ENCODE measurements at places on chromosomes 7 and 10.

GRCh38 chr10:58070956-58071355 lies 196.7 kb downstream of the IPMK start:
- no peak for DNase-seq

GRCh38 chr7:43876976-43877745 lies 7.8 kb upstream of the MRPS24 start:
- no peak for DNase-seq

DNA sequence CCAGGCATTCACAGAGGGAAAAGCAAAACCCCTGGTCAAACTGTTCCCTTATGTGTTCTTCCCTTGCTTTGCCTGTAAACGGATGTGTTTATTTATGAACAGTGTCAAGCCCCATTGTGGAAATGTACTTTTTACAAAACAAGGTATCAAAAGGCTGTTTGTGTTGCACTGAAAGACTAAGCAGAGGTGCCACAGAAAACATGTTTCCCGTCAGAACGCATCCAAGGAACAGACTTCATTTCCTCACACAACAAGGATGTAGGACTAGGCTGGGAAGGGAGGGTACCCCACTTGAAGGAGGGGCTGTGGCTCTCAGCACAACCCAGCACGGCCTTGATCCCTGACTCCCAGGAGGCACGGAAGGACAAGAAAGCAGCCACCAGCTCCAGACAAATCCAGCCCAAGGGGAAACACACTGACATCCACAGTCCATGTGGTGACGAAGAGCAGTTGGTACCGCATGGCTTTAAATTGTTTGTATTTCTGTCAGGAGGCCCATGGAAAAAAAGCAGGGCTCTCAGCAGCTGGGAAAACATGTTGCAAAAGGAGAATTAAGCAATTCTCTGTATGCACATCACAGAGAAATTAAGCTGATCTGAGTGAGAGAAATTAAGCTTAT lies 85.6 kb downstream of the RNF216 start:
- DNase-seq, result no peak

GRCh38 chr7:158811461-158811860 lies 17.8 kb downstream of the ESYT2 start:
- no peak for DNase-seq

GRCh38 chr10:100826983-100827818 lies 81.8 kb downstream of the PAX2 start:
- DNase-seq, result peak; percentile 75

DNA sequence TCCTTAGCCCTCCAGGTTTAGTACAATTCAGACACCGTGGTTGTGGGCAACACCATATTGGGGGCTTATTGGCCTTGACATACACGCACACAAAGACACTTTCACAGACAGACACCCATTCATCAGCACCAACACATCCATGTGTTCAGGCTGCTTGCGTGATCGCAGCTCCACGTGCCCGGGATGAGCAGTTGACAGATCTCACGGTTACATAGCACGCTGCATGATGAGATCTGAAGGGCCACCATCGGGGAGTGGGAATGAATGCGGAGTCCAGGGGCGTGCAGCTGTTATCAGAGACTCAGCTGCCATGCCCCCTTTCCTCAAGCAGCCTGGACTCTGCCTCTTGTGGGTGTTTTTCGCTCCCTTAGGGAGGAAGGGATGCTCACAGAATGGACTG lies 285.2 kb downstream of the USP6NL start:
- peak; percentile 26 for DNase-seq

DNA sequence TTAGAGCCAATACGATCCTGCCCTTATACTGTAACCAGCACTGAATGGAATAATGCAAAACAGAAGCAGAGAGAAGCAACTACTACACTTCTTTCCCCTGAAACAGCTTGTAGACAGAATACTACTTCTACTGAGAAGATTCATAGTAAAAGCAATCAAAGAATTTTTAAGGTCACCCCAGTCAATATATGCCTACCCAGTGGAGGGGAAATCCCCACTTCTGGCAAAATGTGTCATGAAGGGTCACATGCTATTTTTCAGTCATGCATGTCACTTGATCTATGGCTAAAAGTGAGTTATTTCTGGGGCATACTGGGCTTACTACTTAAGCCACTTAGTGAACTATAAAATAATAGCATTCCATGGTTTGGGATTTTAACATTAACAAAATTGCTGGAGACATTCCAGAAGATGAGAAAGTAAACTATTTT lies 25.6 kb downstream of the IRF5 start:
- no peak for DNase-seq

GRCh38 chr7:142471820-142472219 lies 214.0 kb upstream of the PRSS58 start:
- DNase-seq, result no peak

DNA sequence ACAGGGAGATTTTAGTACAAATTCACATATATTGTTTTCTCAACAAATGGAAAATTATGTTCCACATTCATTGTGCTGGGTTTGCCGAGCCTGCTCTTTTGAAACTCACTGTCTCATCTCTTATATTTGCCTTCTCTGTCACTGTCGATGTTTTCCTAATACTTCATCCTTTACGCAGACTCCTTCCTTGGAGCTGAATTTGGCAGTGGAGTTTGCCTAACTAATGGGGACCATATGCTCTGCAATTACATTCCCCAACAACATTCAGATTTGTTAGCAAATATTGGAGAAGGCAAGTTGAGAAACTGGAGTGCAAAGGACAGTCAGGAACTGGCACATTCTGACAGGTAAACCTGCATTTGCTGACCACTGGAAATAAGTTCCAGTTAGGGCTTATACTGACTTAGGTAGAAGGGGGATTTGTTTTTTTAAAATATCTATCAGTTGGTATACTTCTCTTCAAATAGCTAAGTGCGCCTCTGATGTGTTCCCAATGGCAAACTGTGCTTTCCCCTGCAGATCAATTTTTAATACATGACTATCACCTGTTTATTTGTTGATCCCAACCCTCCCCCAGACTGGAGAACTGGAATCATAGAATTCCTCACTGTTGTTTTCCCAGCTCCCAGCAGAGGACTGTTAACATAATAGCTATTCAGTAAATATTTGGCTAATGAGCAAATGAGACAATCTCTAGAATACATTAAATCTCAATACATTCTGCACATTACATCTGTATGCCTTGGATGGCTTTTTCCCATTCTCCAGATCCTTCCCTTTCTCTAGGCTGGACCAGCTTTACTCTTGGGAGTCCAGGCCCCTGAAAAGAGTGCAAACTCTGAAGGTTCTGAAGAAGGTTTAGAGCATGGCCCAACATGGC lies 769.3 kb downstream of the KCNMA1 start:
- no peak for DNase-seq

GRCh38 chr10:92011560-92012214 lies 88.1 kb downstream of the BTAF1 start:
- DNase-seq, result no peak

DNA sequence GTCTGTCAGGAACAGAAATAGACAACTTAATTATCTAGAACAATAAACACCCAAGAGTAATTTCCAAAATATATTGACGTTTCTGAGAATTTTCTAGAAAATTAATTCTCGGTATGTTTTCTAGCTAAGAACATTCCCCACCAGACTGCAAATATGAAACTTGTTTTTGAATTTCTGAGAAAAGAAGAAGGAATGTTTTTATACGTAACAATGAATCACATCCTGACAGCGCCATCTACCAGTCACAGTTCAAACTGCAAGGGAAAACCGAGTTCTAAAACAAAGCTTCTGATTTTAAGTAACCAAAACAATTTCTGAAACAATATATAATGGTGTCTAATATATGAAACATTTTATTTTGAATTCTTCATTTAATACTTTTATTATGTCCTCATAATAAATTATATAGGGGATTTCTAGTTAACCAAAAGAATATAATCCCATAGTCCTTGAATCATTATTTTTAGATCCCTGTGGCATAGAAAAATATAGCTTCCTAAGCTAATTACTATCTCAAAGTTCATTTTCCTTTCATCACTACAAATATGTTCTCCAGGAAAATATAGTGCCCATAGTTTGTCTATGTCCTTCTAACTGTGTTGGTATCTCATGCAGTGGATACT lies 34.5 kb upstream of the MEOX2 start:
- no peak for DNase-seq

GRCh38 chr10:92598321-92598720 lies 5.4 kb downstream of the KIF11 start:
- no peak for DNase-seq

DNA sequence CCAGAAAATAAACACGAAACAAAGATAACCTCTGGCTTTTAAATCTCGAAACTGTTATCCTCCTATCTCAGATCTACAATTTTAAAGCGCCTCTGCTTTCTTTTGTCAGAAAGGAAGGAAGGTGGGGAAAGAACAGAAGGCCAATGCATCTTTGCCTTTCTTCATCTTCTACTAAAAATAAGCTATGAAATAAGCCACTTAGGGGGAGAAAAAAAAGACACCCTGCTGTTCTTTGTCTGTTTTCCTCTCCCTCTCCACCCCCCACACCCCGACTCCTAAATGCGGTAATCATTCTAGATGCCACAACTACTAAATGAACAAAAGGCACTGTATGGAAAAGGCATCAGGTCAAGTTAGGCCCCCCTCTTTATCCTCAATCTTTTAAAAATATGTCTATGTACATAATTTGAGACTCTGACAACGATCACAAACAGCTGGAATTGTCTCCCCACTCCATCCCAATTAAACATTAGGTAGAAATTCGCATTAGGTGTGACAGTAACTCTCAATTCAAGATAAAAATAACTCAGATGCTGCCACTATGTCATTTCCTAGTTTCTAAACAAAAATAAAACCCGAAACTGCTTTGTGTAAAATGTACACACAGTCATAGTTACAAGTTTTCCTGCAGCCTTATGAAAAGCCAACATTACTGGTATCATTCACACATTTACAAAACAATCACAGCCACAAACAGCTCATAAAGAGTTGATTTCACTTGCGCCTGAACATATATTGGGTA lies 2.4 kb downstream of the UBE2H start:
- DNase-seq, result no peak

- no peak for DNase-seq
Measured at GRCh38 chr7:121000081-121000983, 11.8 kb downstream of the CPED1 start.

DNA sequence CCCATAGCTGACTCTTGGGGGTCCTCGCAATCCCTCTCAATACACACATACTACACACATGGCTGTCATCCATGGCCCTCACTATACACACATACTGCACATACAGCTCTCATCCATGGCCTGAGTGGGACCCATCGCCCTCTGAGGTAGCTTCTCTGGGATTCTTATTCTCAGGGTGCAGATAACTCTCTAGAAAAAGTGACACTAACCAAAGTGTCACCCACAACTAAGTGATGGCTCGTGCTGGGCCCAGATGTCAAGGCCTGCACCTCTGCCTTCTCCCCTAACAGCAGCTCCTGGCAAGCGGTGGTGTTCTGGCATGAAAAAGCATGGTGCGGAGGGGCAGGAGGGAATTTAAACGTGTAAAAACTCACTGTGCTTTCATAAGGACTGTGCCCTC lies 62.7 kb upstream of the ZPBP start:
- no peak for DNase-seq

DNA sequence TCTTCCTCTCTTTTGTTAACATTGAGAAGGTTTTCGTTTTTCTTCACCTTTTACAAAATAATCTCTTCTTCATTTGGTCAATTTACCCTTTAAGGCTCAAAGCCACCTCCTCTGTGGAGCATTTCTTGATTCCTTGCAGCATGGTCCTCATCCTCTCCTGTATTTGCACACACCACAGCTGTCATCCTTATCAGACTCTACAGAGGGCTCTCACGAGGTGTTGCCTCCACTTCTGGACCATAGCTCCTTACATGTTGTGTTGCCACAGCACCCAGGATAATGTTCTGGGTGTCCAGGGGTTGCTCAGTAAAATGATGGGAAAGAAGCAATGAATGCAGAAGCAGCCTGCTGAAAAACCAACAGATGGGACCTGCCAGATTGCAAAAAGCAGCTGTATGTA lies 192.8 kb downstream of the SH2D4B start:
- DNase-seq, result no peak

GRCh38 chr7:154914308-154914995 lies 88.5 kb downstream of the PAXIP1 start:
- DNase-seq, result peak; percentile 45

- DNase-seq, result no peak
Measured at GRCh38 chr7:142855756-142856564, 1.1 kb downstream of the EPHB6 start.

- DNase-seq, result peak; percentile 39
Measured at GRCh38 chr7:45682358-45682735, 108.2 kb downstream of the ADCY1 start.

DNA sequence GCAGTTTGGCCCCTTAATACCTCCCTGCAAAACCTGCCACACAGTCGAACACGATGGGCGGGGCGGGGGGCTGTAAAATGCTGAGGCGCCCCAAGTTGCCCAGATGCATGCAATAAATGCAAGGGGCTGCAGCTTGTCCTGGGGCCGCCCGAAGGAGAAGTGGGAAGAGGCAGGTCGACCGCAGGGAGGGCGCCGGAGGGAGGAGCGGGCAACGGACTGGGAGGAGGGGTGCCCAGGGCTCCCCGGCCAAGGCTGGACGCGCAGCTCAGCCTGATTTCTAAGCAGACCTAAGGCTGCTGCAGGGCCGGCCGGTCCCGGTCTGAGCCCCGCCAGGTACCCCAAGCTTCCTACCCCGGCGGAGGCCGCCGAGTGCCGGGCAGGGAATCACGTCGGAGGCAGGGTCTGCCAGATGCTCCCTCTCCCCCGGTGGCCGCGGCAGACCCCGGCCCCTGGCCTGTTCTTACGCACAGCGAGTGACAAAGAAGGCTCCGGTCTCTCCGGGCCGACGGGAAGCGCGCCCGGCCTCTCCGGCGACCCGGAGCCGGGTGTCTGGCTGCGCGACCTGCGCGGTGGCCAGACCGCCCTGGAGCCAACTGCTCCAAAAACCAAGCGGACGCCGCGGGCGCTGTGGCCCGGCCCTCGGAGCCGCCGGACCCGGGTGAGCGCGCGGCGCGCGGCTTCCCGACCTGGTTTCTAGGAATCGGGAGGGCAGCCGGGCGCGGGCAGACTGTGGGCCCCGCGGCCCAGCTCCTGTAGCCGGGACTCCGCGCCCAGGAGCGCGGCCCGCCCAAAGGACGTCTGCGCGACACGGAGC lies 744 bp upstream of the EBF3 start:
- DNase-seq, result peak; percentile 71

DNA sequence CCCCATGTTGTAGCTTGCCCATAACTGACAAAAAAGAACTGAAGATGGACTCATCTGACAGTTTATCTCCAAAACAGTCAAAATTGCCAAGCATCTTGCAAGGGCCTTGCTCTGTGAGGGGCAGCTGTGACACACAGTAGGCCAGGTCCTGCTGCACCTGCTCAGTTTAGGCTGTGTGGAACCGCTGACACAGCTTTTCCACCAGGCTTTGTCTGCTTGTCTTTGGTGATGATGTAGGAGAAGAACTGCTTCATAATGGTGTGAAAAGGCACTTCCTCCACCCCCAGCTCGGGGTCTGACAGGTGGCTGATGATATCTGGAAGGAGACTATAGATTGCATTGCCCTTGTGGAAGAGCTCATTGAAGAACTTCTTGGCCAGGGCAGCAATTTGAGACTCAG lies 92.6 kb downstream of the NPSR1 start:
- DNase-seq, result no peak

DNA sequence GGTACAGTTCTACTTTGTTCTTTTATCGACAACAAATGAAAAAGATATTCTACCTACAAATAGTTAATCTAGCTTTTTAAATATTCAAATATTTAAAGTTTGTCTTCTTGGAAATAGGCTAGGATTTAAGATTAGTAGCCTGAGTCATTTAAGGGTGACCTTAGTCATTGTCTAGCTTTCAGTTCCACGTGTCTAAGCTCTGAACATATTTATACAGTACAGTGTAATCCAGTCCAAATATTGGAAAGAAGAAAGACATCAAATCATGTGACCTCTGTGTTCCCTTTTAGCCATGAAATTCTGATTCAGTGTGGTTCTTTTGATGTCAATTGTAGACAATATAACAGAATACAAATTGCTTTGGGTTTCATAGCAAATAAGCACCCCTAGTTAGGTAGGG lies 121.1 kb downstream of the MALRD1 start:
- no peak for DNase-seq

Measured in ecto neural progenitor cell (in vitro differentiated cells).